ENCODE measurements at places on chromosomes 5 and 9. TPM values are rescaled to one million over a fixed set of nuclear protein-coding genes. Genes with fewer than 3 reads are reported as not detected.

MLLT3 gene
- 68.0 TPM for total RNA-seq

SPATA31D4 gene
- not detected for total RNA-seq

FABP6 gene
- total RNA-seq, result not detected

TRIM36 gene
- 0.19 TPM for total RNA-seq

FGD3 gene
- total RNA-seq, result 42.9 TPM

LHFPL2 gene
- 0.40 TPM for total RNA-seq

CDC20B gene
- total RNA-seq, result not detected

PCDHA7 gene
- not detected for total RNA-seq

GRCh38 chr5:38806775-38807258, 39.0 kb upstream of the OSMR start:
- DNase-seq, result no peak
- peaks cover 41% of the 10 kb centered on the region for H3K27me3 ChIP-seq
- H3K36me3 ChIP-seq, result no peaks in the 10 kb centered on the region
- H3K4me1 ChIP-seq, result peaks cover 9% of the 10 kb centered on the region
- H3K27ac ChIP-seq, result no peak overlapping the region

- H3K27ac ChIP-seq, result no peak overlapping the region
- no peak overlapping the region for H3K4me3 ChIP-seq
- no peaks in the 10 kb centered on the region for H3K27me3 ChIP-seq
- DNase-seq, result no peak
Observed at GRCh38 chr9:123407217-123407851, 51.3 kb downstream of the CRB2 start.

DNA sequence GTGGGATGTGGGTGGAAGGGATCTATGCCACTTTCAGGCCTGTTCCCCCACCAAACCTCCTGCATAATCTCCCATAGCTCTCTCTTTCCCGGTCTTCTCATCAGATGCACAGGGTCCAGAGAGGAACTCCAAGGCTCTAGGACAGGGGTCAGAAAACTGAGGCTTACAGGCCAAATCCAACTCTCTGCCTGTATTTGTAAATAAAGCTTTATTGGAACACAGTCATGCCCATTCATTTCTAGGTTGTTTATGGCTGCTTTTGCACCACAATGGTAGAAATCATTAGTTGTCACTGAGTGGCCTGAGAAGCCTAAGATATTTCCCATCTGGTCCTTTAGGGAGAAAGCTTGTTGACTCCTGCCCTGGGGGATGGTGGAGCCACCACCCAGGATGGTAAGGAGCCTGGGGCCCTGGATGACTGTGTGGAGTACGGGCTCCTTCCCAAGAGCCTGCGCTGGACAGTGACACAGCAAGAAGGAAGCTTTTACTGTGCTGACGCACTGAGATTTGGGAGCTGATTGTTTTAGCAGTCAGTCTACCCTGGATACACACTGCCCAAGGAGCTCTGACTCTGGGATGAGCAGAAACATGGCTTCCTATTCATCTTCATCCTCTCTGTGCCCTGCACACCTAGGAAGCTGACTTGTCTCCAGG, 64.0 kb upstream of the RAPGEF1 start:
- H3K36me3 ChIP-seq, result no peaks in the 10 kb centered on the region
- H3K4me3 ChIP-seq, result no peak overlapping the region
- no peaks in the 10 kb centered on the region for H3K4me1 ChIP-seq

- DNase-seq, result no peak
- H3K27ac ChIP-seq, result no peak overlapping the region
- H3K4me3 ChIP-seq, result no peak overlapping the region
- H3K27me3 ChIP-seq, result no peaks in the 10 kb centered on the region
- no peaks in the 10 kb centered on the region for H3K4me1 ChIP-seq
Observed at GRCh38 chr9:13137426-13137825, 142.1 kb downstream of the MPDZ start.

DNA sequence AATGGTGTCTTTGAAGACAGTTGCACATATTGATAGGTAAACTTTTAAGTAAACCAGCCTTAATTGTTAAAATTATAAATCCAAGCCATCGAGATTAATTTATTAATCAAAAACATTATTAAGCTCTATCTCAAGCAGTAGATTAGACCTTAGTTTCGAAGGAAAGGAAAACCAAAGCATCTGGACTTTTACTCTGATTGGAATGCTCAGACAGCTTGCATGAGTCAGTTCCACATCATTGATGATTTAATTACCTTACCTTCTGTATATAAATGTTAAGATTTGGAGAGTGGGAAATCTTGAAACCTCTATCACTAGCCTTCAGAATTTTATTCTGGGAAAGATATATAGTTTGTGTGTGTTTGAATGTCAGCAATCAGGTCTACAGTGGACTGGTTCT, 23.9 kb downstream of the DCP2 start:
- peaks cover 13% of the 10 kb centered on the region for H3K4me1 ChIP-seq
- no peak overlapping the region for H3K27ac ChIP-seq
- H3K27me3 ChIP-seq, result no peaks in the 10 kb centered on the region

DNA sequence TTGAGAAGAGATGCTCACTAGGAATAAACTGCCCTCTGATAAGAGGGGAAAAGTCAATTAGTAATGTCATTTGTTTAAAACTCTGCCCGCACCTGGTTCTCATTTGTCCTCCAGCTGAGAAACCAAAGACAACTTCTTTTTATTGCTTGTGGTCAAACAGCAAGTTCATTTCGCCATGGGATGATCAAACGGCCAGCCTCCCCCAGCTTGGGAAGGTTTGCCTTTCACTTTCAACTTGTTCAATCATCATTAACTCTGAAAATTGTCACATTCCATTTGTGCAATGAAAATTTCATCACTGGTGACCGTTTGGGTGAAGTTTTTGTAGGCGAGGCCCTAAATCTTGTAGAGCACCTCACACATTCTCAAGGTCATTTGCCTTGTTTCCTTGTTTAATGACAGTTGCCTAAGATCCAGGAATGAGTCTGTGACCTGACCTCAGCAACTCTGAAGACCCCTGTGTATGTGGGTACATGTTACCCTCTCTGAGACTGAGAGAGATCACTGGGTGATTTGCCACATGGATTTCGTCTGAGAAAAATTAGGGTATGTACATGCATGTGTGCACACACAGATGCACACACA, 117.7 kb downstream of the MARCHF3 start:
- H3K4me1 ChIP-seq, result peaks cover 10% of the 10 kb centered on the region
- H3K27ac ChIP-seq, result no peak overlapping the region
- H3K4me3 ChIP-seq, result no peak overlapping the region
- no peaks in the 10 kb centered on the region for H3K27me3 ChIP-seq

DNA sequence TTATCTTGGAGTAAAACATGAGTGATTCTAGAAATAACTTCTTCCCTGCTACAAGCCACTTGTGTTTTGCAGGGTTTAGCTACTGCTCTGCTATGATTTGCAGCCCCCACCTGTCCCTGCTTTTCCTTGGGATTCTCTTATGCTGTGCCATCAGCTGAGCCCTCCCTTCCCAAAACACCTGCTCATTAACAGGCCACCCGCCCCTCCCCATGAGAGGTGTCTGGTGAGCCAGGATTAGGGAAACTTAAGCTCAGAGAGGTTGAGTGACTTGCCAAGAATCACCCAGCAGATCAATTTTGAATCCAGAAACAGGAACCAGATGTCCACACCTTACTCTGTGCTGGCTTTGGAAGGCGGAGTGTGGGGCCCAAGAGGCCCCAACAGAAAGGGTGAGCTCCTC, 111.7 kb upstream of the CXCL14 start:
- no peak overlapping the region for H3K27ac ChIP-seq
- H3K27me3 ChIP-seq, result peaks cover 14% of the 10 kb centered on the region
- DNase-seq, result no peak
- no peaks in the 10 kb centered on the region for H3K4me1 ChIP-seq
- H3K4me3 ChIP-seq, result no peak overlapping the region

GRCh38 chr9:86485359-86485758, 131.1 kb upstream of the TUT7 start:
- no peak overlapping the region for H3K4me3 ChIP-seq
- DNase-seq, result peak; percentile 24
- no peaks in the 10 kb centered on the region for H3K36me3 ChIP-seq
- peaks cover 8% of the 10 kb centered on the region for H3K27me3 ChIP-seq
- peaks cover 3% of the 10 kb centered on the region for H3K4me1 ChIP-seq
- no peak overlapping the region for H3K27ac ChIP-seq

GRCh38 chr9:99828054-99828416, 6.3 kb downstream of the NR4A3 start:
- peaks cover 21% of the 10 kb centered on the region for H3K27me3 ChIP-seq
- H3K4me3 ChIP-seq, result peak overlapping the region; percentile 29
- H3K36me3 ChIP-seq, result peaks cover 69% of the 10 kb centered on the region
- H3K27ac ChIP-seq, result no peak overlapping the region

DNA sequence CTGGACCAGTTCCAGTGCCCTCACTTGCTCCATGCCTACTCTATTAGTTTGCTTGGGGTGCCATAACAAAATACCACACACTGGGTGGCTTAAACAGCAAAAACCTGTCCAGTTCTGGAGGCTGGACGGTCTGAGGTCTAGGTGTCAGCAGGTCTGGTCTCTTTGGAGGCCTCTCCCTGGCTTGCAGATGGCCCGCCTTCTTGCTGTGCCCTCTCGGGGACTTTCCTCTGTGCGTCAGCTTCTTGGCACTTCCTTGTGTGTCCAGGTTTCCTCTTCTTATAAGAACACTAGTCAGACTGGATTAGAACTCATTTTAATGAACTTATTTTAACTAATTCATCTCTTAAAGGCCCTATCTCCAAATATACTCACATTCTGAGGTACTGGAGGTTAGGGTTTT, 97.2 kb downstream of the CARTPT start:
- H3K27me3 ChIP-seq, result peaks cover 12% of the 10 kb centered on the region
- no peaks in the 10 kb centered on the region for H3K36me3 ChIP-seq
- DNase-seq, result no peak
- no peak overlapping the region for H3K4me3 ChIP-seq
- H3K4me1 ChIP-seq, result no peaks in the 10 kb centered on the region

DNA sequence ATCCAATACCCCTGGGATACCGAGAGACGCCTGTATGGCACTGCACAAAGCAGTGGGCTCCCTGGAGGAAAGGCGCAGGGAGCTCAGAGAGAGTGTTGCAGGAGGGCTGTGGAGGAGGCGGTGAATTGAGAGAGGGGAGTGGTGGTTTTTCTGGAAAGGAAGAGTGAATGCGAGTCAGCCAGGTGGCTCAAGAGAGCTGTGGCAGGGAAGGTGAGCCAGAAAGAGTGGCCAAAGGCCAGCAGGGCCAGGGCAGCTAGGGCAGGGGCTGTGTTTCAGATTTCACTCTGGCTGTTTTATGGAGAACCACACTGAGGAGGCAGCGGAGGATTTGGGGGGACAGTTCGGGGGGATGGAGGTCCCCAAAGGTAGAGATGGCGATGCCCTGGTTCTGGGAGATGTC, 13.0 kb upstream of the DAB2IP start:
- no peak overlapping the region for H3K4me3 ChIP-seq
- no peaks in the 10 kb centered on the region for H3K27me3 ChIP-seq
- DNase-seq, result no peak
- H3K36me3 ChIP-seq, result no peaks in the 10 kb centered on the region
- no peak overlapping the region for H3K27ac ChIP-seq
- H3K4me1 ChIP-seq, result peaks cover 12% of the 10 kb centered on the region

DNA sequence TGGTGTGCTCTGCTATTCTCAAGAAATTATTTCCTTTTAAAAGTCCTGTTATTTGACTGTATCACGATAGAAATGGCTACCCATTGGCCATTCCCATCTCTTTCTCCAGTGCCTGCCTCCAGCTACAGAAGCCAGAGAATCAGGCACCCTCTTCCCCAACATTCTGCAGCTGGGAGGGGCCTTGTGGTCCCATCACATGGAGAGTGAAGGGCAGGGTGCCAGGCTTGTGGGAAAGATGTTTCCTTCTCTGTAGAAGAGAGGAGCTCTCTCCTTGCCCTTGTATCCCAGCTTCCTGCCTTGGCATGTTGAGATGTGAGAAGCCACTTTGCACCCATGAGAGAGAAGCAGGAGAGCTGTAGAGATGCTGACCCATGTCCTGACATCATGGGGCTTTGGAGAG, 465.0 kb downstream of the MTRR start:
- no peak for DNase-seq
- H3K4me3 ChIP-seq, result no peak overlapping the region
- H3K27ac ChIP-seq, result no peak overlapping the region

GRCh38 chr5:149598966-149599365, 17.7 kb downstream of the ARHGEF37 start:
- peaks cover 4% of the 10 kb centered on the region for H3K27me3 ChIP-seq
- no peaks in the 10 kb centered on the region for H3K4me1 ChIP-seq
- no peak for DNase-seq
- no peak overlapping the region for H3K4me3 ChIP-seq

DNA sequence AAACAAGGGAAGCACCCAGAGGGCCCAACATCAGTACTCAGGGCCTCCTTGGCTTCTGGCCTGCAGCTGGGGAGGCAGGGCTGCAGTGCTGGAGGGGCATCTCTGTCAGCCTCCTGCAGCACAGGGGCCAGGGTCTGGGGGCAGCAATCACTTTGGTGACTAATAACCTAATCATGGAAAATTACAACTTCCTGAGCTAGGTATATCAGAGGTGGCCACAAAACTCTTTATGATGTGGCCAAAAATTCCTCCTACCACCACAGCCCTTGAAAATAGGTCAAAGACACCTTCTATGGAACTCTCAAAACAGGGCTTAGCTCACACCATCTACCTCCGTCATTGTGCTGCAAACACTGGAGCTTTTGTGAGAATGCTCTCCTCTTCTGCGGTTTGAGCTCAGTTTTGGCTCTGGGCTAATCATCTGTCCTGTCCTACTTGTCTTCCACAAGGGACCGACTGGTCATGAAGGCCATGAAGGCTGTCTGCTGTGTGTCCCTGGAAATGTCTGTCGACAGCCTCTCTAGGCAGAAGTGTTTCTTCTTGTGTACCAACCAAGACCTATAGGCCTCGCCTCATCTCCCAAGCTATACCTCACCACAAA, 28.6 kb downstream of the CSF2 start:
- peak; percentile 66 for DNase-seq
- peak overlapping the region; percentile 97 for H3K27ac ChIP-seq
- no peaks in the 10 kb centered on the region for H3K27me3 ChIP-seq
- peak overlapping the region; percentile 57 for H3K4me3 ChIP-seq
- H3K36me3 ChIP-seq, result peaks cover 3% of the 10 kb centered on the region

DNA sequence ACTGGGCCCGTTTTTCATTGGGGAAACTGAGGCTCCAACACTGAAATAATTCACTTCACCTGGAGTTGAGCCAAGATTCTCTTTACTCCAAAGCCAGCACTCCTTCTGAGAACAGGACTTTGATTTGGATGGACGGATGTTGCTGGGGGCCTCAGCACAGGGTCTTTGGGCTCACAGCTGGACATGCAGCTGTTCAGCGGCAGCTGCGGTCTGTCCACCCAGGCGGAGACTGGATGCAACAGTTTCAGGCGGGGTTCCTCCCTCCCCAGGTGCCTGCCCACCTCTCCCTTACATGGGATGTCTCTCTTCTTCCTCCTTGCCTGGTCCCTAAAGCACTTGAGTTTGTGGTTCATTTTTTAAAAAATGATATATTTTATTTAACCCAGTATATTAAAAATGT, 219.0 kb upstream of the IRX4 start:
- no peak overlapping the region for H3K4me3 ChIP-seq
- DNase-seq, result no peak
- H3K27ac ChIP-seq, result no peak overlapping the region
- peaks cover 19% of the 10 kb centered on the region for H3K27me3 ChIP-seq
- no peaks in the 10 kb centered on the region for H3K36me3 ChIP-seq

GRCh38 chr5:139597134-139597533, 36.0 kb downstream of the UBE2D2 start:
- H3K36me3 ChIP-seq, result peaks cover 26% of the 10 kb centered on the region
- H3K4me1 ChIP-seq, result peaks cover 26% of the 10 kb centered on the region
- H3K27ac ChIP-seq, result peak overlapping the region; percentile 61
- no peaks in the 10 kb centered on the region for H3K27me3 ChIP-seq
- DNase-seq, result no peak
